ENCODE measurements at places on chromosomes 11 and 22.

DNA sequence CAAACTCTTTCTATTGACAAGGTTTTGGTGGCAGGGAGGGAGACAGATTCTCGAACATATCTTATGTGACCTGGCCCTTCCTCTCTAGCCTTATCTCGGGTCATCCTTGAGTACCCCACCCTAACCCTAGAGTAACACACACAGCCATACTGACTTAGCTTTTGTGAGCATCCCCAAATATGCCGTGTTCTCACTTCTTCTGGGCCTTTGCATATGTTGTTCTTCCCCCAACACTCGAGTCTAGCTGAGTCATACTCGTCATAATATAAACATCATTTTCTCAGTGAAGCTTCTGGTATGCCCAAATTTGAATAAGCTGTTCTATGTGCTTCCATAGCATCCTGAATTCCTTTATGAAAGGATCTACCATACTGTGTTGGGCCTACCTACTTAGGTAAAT is 8.0 kb downstream of the TTC17 start:
- no peak for DNase-seq

GRCh38 chr22:30718491-30718890 is 23.8 kb downstream of the OSBP2 start:
- no peak for DNase-seq

DNA sequence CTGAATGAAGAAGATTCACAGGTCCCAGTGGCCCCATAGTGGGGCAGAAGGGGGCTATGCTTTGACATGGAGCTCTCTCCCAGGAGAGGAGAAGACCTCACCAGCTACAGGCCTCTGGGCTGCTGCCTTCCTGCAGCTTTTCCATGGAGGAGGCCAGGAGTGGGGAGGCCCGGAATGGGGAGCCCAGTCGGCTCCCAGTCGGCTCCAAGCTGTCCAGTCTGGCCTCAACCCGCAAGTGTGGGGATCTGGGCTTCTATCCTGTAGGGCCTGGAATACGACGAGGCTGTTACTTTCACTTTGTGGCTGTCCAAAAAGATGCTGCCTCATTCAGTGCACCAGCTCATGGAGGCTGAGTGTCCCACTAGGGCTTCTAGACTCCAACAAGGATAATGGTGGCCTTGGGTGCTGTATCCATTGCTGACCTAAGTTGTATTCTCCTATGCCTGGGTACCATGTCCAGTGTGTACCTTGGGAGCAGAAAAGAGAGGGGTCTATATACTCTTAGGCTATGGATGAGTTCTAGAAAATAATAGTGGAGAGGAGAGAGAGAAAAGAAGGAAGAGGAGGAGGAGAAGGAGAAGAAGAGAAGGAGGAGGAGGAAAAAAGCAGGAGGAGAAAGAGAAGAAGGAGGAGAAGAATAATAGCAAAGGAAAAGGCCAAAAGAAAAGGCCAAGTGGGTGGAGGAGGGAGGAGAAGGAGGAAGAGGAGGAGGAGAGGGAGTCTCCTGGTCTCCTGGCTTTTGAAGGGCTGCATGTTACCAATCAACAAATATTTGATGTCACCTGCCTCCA is 1.1 kb downstream of the MYO18B start:
- DNase-seq, result no peak

- no peak for DNase-seq
Measured at GRCh38 chr11:117827521-117828511, 3.3 kb upstream of the FXYD2 start.

- no peak for DNase-seq
Measured at GRCh38 chr11:72718101-72718501, 34.1 kb downstream of the ARAP1 start.

GRCh38 chr11:69531071-69531716 is 49.7 kb downstream of the LINC01488 start:
- no peak for DNase-seq

DNA sequence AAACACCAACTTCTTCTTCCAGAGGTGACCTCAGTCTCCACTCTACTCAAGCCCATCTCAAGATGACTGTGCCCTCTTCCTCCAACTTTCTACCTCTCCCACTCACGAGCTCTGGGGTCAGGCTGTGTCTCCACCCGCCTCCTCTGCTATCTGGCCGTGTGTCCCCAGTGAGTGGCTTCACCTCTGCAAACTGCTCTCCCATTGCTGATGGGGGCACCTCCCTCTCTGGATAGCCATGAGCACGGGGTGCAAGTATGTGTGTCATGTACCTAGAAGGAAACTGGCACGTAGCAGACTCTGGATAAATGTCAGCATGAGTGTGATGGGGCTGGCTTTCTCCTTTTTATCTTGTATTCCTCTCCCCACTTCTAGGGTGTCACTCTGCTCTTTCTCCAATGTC is 18.3 kb upstream of the RAC2 start:
- no peak for DNase-seq

DNA sequence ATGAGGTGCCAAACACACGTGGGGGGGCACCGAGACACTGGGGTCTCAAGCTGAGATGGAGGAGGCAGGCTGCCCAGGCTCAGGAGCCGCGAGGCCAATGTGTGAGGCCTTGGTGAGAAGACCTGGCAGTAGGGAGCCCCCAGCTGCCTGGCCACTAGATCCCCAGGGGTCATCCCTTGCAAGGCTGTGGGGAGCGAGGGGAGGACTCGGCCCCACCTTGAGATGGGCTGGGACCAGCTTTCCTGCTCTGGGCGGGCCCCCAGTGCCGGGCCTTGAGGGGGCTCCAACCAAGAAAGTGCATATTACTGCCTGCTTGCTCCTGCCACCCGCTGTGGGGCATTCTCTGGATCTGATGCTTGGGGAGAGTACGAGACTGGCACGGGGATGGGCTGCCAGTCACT is 107.0 kb downstream of the CTTN start:
- no peak for DNase-seq
